ENCODE measurements at places on chromosomes 1 and 21. TPM values are rescaled to one million over a fixed set of nuclear protein-coding genes. Genes with fewer than 3 reads are reported as not detected.

DNA sequence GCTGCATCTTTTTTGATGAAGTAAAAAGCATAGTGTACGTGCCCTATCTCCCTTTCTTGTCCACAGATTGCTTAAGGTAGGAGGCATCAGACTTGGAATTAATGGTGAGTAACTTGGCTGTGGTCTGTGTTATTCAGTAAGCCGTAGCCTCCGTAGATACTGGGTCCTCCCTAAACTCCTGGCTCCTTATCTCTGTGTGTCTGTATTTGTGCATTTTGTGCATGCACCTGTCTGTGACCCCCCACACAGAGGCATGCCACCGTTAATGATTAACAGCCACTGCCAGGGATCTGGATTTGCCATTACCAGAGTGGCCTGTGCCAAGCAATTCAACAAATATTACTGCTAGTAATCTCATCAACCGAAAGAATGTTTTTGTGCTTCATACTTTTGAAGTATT is 31.9 kb downstream of the MAP3K21 start:
- no peaks in the 10 kb centered on the region for H3K36me3 ChIP-seq
- H3K4me1 ChIP-seq = peaks cover 12% of the 10 kb centered on the region
- H3K4me3 ChIP-seq = no peak overlapping the region
- no peaks in the 10 kb centered on the region for H3K27me3 ChIP-seq

FAM177B gene
- not detected for total RNA-seq

NEK2 gene
- 25.9 TPM for total RNA-seq

KPRP gene
- not detected for total RNA-seq

CXADR gene
- total RNA-seq = not detected

DNA sequence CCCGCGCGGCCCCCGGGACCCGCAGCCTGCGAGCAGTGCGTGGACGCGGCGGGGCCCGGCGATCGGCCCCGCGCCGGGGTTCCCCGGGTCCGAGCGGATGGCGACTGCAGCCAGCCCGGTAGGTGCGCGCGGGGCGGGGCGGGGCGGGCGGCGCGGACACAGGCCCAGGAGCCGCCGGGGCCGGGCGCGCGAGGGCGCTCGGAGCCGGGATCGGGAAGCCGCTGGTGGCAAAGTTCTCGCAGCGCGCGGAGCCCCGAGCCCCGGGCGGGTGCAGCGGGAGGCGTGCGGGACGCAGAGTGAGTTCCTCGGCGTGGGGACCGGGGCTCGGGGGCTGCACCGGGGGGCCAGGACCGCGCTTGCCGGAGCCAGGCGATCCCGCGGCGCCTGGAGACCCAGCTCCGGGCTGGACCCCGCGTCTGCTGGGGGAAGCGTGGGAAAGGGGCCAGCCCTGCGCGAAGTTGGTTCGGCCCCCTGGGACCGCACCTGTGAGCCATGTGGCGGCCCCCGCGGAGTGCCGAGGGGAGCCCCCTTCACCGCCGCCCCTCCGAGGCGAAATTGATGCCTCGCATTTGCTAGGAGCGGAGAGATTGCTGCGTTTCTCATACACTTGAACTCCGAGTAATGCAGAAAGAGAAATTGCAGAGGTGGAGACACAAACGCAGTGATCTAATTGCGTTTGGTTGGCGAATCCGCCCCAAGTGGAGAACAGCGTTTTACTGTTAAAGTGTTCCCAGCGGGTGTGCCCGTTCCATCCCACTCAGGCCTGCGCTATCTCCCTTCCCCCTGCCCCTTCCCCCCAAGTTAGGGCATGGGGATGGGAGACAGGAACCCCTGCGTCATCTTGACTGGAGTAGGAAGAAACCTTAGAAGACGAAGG is 228.9 kb upstream of the TMEM51 start:
- H3K4me1 ChIP-seq = no peaks in the 10 kb centered on the region
- no peak for DNase-seq
- no peak overlapping the region for H3K27ac ChIP-seq
- H3K27me3 ChIP-seq = no peaks in the 10 kb centered on the region

OR2T29 gene
- total RNA-seq = not detected

PCAT6 gene
- not detected for total RNA-seq
